Naive thymus-derived CD8-positive, alpha-beta T cell (primary cell): ENCODE measurements at places on chromosomes 5 and 9. TPM values are rescaled to one million over a fixed set of nuclear protein-coding genes. Genes with fewer than 3 reads are reported as not detected.

DNA sequence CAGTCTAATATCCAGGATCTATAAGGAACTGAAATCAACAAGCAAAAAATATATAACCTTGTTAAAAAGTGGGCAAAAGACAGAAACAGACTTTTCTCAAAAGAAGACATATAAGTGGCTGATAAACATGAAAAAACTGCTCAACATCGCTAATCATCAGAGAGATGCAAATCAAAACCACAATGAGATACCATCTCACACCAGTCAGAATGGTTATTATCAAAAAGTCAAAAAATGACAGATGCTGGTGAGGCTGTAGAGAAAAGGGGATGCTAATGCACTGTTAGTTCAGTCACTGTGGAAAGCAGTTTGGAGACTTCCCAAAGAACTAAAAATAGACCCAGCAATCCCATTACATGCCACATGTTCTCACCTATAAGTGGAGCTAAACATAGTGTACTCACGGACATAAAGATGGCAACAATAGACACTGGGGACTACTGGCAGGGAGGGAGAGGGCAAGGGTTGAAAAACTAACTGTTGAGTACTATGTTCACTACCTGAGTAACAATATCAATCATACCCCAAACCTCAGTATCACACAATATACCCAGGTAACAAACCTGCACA, 11.7 kb upstream of the TSSK1B start:
- DNase-seq = no peak

DNA sequence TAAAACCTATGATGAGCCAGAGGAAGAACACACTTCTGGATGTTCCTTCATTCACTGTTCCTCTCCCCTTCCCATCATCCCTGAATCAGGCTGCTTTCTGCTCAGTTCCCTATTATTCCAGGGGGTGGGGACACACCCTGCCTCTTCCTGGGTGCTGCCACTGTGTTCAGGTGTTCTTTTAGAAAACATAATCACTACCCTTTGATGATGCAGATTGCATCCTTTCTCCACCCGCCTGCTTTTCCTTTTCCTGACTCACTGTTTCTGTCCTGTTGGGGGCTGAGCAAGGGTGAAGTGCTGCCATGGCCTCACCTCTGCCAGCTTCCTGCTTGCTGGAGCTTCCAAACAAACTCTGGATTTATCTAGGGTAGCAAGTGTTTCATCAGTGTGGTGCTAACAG, 331.9 kb upstream of the GRIA1 start:
- no peak for DNase-seq

DNA sequence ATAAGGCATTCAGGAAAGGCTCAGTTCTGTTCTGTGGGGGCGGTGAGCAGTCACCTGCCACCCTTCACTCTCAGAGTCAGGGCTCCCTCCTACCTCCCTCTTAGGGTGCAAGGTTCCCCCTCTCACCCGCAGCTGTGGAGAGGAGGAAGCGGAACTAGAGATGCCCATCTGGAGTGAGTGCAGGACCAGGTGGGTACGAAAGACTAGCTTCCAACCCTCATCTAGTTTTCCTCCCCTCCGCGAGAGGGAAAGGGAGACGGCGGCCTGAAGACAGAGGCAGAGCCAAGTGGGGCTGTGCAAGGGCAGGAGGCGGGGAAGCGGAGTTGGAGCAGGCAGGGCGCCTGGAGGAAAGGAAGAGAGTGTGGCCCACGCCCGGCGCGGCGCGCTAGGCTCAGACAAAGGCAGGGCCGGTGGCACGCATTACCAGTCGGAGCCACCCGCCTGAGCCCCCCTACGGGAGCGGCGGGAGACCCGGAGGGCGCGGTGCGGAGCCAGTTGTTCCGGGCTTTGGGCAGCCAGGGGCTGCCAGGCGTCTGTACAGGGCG, 7.3 kb downstream of the PRR7 start:
- DNase-seq = no peak

DNA sequence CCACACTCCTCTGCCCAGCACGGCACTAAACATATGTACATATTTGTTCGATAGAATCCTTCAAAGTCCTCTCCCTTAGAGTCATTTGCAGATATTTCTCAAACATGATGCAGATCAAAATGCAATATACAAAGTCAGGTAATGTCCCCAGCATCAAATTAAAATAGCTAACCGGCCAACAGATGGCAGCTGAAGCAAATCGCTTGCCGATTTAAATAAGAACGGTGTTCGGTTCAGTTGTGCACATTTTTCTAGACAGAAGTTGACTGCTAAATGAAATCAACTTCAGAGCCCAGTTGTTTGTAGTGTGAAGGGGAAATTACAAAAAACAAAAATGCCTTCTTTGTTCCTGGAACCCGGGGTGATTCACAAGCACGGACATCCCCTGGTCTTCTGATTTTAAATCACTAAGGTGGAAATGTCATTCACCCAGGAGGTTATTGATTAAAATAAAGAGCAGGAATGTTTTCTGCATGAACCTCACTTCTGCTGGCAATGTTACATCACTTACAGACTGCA, 219.2 kb downstream of the EBF1 start:
- DNase-seq = no peak

The ELAVL2 gene
- total RNA-seq = not detected

- DNase-seq = no peak
Measured at GRCh38 chr9:76200315-76200714, 193.9 kb downstream of the RFK start.

The KLHL3 gene
- 37.2 TPM for total RNA-seq

GRCh38 chr9:76620581-76620980, 143.7 kb upstream of the PCA3 start:
- no peak for DNase-seq

DNA sequence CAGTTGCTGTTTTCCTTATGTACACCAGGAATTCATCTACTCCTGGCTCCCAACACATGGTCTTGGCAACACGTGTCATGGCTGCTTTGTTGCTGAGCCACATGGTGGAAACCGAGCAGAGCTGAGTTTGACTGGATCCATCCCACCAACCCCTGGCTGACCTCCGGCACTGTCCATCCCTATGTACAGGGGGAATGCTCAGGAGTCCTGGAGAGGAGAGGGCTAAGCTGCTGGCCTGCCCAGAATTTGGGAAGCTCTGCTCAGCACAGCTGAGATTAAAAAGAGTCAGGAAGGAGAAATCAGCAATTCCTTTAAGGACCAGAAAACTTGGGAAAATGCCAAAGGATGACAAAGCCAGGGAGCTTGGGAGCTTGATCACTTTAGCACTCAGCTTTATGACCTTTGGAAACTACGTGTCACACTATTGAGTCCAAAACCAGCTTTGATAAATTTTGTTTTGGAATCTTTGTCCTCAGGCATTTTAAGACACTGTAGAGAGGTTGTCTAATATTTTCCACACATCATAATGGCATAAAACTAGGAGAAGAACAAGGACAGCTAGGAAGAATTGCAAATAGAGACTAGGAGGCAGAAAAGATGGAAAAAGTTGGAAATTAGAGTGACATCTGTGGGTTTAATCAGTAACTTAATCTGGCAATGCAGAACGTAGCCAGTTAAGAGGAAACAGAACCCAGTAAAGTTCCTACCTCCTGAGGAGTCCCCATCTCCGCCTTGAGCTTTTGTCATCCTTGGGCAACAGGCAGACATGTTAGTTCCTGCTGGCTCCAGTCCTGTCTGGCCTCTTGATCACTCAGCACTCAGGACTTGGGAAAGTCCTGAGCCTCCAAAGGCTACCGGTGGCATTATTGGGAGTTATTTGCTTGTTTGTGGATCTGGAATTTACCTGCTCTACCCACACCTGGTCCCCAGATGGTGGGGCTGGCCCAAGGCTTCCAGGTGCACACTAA, 62.5 kb upstream of the PLPP1 start:
- no peak for DNase-seq

The SLCO6A1 gene
- total RNA-seq = not detected

DNA sequence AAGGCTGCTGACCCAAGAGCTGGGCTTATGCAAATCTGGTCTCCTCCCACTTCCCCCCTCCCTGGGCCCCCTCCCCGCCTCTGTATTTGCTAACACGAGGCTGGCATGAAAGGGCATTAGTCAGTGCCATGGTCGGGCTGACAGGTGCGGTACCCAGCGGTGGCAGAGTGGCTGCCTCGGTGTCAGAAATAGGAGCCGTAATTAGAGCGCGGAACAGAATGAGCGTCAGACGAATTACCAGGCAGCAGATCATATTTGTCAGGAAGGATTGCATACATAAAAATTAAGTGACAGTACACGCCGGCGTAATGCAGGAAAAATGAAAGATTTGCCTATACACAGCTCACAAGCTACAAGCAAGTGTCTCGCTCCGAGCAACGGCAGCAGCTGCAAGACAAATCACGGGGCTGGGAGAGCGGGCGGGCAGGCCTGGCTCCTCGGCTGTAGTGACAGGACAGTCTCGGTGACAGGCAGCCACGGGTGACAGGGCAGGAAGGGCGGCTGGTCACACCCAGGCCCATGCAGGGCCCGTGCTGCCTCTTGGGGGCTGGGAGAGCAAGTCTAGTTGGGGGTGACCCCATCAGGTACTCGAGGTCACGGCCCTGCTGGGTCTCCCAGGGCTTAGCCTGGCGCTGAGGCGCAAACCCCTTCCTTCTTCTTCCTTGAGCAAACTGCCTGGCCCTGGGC, 72.4 kb downstream of the NEK6 start:
- DNase-seq = no peak

- DNase-seq = peak; percentile 60
Measured at GRCh38 chr9:134391319-134392231, 65.3 kb downstream of the RXRA start.

- no peak for DNase-seq
Measured at GRCh38 chr5:95669540-95669939, 13.3 kb downstream of the SPATA9 start.

DNA sequence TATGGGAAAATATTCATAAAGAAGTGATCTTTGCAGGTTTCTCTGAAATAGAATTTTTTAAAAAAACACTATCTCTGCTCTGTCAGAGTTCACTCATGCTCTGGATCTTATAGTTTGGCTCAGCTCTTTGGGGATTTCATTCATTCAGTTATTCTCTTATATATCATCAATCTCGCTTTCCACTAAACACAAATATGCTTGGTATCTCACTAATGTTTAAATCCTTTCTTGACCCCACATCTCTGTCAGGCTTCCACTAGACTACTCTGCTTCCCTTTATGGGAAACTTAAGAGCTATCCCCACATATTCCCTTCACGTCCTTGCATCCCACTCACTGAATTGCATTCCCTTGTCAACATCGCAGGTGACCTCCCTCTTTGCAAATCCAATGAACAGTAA, 396.1 kb downstream of the ENC1 start:
- DNase-seq = no peak

The NSG2 gene
- not detected for total RNA-seq

DNA sequence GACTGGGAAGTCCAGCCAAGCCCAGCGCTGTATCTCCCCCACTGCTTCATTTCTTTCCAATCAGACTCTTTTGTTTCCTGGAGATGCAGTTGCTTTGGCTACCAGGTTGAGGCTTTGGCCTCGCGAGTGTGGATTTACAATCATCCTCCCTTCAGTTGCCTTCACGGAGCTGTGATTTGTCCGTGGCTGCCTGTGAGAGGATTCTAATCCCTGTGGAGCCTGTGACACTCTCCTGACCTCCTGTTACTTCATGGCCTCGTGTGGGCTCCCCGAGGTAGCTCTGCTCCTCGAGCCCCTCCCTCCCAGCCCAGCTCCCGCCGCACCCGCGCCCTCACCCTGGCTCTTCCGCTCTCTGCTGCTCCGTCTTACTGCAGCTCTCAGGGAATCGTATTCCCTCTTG, 107.2 kb upstream of the STC2 start:
- no peak for DNase-seq

The CTNND2 gene
- not detected for total RNA-seq

DNA sequence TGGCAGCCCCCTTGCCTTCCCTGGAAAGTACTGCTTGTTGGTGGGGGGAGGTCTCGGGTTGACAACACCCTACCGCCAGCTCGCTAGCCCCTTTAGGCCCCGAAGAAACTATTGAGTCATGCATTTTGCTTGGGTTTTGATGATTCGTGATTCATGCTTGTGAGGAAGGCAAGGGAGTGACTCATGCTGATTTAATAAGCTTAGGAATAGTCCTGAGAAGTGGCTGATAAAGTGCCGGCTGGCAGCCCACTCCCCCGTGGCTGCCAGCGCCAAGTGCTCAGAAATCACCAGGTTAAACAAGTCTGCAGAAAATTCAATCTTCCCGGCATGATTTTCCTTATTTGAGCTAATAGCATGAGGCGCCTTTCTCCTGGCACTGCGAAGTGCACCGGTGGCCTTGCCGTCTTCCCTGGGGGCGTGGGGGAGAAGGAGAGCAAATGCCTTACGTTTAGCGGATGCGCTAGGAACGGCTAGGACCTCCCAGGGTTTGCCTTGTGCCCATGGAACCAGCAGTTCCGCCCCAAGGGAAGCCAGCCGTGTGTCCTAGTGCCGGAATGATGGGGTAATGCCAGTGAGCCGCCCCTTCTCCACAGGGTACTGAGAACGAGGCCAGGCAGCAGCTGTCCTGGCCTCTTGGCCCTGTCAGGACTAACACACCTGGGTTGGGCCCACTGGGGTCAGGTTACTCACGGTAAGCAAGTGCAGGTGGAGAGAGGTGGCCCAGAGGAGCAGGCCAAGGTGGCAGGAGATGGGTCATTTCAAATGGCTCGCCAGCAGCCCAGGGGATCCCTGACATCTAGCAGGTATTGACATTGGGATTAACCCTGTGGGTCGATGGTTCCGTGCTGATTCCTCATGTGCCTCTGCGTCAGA, 151.9 kb downstream of the MACROH2A1 start:
- DNase-seq = no peak

The HK3 gene
- total RNA-seq = 0.52 TPM

GRCh38 chr9:3413984-3414383, 111.8 kb downstream of the RFX3 start:
- DNase-seq = no peak

The PRRC2B gene
- 386 TPM for total RNA-seq

The SLC6A18 gene
- total RNA-seq = not detected

GRCh38 chr5:157740229-157740610, 3.3 kb upstream of the LSM11 start:
- DNase-seq = no peak

The LPAR1 gene
- not detected for total RNA-seq

DNA sequence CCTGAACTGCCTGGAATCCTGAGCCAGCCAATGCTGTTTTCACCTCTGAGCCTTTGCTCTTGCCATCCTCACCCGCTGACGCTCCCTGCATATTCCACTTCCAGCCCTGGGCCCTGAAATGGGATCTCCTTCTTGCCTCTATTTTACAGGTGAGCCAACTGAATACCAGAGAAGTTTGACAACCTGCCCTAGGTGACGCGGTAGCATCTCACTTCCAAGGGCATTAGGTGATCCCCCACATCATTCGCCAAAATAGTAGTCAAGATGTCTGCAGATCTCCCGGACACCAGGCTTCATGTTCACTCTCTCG, 43.5 kb downstream of the FOXI1 start:
- no peak for DNase-seq

The TOMM5 gene
- 46.4 TPM for total RNA-seq

GRCh38 chr5:172110921-172111851, 76.8 kb downstream of the STK10 start:
- DNase-seq = peak; percentile 62

The FGFR4 gene
- 3.0 TPM for total RNA-seq

DNA sequence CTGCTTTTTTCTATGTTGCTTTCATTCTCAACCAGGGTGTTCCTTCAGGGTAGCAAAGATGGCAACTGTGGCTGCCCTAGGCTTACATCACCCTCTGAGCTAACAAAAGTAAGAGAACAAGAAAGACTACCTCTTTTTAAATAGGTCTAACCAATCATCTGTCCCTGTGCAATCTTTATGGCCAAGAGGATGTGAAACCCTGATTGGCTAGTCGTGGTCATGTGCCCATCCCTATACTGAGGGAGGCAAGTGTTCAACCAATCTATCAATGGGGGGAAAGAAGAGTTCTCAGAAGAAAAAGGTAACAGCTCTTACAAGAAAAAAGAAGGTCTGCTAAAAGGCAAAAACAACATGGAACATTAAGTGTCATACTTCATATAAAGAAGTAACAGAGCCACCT, 11.7 kb upstream of the SNCAIP start:
- DNase-seq = no peak

The CXCL14 gene
- not detected for total RNA-seq

The KIF27 gene
- total RNA-seq = 7.4 TPM

The PCDHGA4 gene
- 0.11 TPM for total RNA-seq

The EPB41L4A gene
- total RNA-seq = 0.30 TPM
